Spinal cord (tissue), 10 donors: ENCODE measurements at places on chromosomes 2 and 18. TPM values are rescaled to one million over a fixed set of nuclear protein-coding genes. Genes with fewer than 3 reads are reported as not detected.

DNA sequence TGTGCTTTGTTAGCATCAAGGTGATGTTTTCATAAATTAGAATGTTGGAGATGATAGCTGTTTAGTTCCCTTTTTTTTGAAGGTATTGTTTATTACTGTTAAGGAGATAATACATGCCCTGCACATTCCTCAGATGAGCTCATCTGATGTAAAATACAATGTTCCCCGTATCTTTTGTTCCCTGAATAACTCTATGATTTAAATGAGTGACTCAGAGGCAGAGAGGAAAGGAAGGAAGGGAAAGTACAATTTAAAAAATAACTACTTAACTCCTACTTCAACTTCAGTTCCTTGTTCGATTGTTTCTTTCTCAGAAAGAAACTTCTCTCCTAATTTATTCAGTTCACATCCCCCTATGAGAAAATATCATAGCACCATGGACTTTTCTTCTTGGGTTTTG lies 208.7 kb downstream of the KCNE4 start:
- DNase-seq: no peak

Gene FAM124B
- total RNA-seq: 6.8 TPM

DNA sequence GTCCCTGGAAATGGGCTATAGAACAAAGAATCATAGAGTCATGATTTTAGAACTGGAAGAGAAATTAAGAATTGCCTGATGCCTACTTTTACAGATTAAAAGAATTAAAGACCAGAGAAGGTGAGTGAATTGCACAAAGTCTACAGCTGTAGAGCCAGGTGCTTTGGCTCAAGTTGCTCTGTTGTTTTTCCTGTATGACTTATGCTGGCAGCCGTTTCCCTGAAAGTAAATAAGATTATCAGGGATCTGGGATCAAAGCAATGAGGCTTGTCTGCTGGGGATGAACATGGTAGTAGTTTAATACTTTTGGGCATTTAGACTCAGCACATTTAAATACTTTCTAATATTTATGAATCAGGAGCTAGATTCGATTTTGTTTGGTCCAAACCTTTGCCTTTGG lies 166.9 kb downstream of the PRPF40A start:
- no peak for DNase-seq

DNA sequence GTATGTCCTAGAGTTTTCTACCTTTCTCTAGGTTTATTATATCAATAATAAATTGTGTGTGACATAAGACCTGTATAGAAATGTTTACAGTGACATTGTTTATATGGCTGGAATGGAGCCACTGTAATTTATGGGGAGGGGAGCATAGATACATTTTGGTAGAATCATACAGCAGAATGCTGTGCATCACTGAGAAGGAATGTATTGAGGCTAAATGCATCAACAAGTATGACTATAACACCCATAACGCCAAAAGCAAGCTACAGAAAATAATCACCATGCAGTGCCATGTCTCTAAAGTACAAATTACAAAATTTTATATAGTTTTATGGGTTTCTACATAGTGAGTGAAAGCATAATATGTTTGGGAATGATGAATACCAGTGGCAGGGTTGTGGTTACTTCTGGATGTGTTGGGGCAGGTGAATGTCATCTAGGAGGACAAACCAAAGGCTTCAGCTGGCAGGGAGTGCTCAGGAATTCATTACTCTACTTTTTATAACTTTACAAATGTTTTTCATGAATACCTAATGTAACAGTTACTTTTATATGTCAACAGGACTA lies 226.0 kb upstream of the NETO1 start:
- DNase-seq: no peak

Gene LMAN2L
- total RNA-seq: 34.0 TPM

Gene CXCR1
- total RNA-seq: not detected

Gene DSG1
- total RNA-seq: 0.20 TPM

DNA sequence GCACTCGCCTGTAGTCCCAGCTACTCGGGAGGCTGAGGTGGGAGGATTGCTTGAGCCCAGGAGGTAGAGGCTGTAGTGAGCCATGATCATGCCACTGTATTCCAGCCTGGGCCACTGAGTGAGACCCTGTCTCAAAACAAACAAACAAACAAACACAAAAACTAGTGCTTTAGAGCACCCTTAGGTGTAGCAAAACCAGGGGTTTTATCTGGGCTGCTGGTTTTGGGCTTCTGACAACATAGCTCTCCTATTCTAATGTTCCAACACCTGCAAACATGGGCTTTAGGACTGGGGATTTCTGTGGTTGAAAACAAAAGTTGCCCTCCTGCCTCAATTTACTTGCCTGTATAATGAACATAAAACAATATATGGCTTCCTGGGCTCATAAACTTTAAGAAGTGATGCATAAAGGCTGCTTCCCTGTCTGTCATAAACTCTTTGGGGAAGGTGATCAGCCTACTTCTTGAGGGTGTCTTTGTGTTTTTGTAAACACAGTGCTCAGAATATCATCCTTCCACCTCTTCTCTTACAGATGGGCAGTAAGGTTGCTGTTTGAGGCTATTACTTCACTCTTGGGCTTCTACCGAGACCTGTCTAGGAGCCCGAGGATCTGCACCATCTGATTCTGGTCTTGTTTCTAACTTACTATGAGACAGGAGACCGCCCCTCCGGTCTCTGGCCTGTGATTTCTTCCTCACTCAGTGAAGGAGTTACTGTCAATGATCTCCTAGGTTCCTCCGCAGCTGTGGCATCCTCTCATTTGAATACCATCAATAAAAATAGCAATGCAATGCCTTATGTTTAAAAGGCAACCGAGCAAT lies 246.5 kb downstream of the MYCN start:
- DNase-seq: no peak

Gene L3MBTL4
- 8.7 TPM for total RNA-seq

GRCh38 chr18:48412339-48412929 lies 3.3 kb upstream of the ZBTB7C start:
- no peak for DNase-seq

DNA sequence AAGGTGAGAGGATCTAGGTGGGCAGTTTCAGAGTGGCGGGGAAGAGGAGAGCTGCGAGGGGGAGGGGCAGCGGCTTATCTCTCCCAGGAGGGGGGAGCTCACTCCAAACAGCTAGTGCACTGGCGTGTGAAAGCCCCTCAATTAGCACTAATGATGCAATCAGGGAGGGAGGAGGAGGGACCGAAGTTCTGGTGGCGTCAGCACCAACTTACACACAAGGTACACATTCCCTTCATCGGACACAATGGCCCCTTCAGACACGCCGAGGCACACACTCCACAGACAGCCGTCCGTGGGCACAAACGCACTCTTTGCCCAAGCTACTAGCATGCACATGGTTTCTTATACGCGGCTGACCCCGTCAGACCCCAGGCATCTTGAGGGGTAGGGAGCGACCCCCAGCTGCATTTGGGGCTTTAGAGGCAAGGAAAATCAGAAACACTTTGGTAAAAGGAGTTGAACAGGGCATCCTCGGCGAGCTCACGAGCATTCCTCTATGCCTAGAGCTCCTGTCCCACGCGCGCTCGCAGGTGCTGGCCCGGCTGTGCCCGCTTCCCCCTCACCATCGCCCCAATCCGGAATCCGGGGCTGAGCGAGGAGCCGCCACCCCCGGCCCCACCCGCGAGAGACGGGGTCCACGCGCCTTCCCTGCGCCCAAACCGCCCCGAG lies 868 bp upstream of the PKDCC start:
- DNase-seq: peak; percentile 89

- DNase-seq: no peak
Observed at GRCh38 chr2:242017086-242017485, 147.6 kb downstream of the RTP5 start.

DNA sequence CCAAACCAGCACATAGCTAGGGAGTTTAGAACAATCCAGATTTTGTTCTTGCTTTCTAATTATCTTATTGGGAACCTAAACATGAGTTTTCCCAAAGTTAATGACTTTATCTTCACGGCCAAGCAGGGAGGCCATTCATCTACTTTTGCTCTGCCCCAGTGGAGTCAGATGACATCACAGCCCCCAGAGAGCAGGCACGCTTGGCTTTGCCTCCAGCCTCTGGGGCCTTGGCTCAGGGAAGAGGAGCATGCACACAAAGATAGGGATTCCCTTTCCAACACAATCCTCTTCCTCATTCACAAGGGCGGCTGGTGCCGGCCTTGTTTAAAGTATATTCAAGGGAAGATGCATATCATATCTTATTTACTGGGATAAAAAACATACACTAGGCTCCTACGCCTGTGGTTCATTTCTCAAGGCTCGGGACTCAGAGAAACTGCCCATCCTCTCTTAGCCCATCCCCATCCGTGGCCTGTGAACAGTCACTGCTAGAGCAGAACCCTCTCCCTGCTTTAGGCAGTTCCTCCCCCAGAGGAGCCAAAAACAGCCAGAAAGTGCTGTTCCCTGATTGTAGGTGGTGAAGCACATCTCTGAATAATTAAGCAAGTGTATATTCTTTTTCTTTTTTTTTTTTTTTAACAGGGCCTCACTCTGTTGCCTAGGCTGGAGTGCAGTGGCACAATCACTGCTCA lies 21.2 kb downstream of the TGFA start:
- no peak for DNase-seq

GRCh38 chr18:59540780-59541179 lies 156.4 kb downstream of the CCBE1 start:
- no peak for DNase-seq

GRCh38 chr2:86570059-86570458 lies 6.8 kb upstream of the CHMP3 start:
- no peak for DNase-seq

DNA sequence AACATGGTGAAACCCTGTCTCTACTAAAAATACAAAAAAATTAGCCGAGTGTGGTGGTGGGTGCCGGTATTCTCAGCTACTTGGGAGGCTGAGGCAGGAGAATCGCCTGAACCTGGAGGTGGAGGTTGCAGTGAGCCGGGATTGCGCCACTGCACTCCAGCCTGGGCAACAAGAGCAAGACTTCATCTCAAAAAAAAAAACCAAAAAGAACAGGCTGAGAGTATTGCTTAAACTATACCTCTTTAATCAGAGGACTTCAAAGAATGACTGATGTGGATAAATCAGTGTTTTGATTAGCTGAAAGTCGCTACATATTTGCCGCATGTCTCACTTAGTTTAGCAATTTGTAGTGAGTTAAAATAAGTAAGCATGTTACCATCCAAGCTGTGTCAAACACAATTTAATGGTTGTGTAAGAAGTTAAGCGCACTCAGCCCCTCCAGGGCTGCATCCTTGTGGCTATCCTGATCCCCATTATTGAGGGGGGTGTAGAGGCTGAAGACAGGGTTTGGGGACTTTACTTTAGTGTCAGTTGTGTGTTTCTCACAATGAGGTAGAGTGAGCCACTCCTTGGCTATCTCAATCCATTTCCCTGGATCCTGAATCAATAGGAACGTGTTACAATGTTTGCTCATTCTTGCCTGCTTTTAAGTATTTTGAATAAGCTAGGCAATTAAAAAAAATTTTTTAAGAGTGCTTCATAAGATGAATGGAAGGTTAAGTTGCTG lies 11.0 kb upstream of the FARP2 start:
- DNase-seq: no peak

DNA sequence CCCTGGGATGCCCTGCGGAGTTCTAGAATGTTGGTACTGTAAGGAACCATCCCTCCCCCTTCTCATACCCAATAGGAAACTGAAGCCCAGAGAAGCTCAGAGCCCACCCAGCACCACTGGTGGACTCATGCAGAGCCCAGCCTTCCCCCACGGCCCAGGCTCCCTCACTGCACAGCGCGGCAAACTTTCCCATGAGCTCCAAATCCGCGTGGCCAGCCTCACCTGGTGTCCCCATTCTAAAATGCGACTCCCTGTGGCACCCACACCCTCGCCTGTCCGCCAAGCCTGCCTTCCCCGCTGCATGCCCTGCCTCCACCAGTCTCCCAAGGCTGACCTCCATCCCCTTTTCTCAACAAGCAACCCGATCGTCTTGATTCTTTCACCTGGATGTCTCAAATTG lies 51.1 kb downstream of the PTGR3 start:
- DNase-seq: no peak

- DNase-seq: no peak
Observed at GRCh38 chr2:151347906-151348305, 9.5 kb upstream of the TNFAIP6 start.

DNA sequence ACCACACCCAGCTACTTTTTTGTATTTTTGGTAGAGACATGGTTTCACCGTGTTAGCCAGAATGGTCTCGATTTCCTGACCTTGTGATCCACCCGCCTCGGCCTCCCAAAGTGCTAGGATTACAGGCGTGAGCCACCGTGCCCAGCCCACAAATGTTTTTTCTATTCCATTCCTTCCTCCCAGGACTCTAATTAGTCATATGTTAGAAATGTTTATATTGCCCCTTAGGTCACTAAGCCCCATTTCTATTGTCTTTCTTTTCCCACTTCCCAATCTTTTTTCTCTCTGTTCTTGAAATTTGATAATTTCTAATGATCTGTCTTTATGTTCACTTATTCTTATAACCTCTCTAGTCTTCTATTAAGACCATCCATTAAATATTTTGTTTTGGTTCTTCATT lies 31.3 kb upstream of the CDCA7 start:
- DNase-seq: no peak

GRCh38 chr2:151097895-151098294 lies 163.8 kb downstream of the RBM43 start:
- DNase-seq: no peak

Gene LAPTM4A
- 208 TPM for total RNA-seq

Gene ATAD2B
- total RNA-seq: 42.4 TPM
